Activated CD8-positive, alpha-beta memory T cell treated with anti-CD3 and anti-CD28 coated beads, Interleukin-2, amount 50 U/mL, for 48 hours (primary cell): ENCODE measurements at places on chromosomes 3 and 15.

DNA sequence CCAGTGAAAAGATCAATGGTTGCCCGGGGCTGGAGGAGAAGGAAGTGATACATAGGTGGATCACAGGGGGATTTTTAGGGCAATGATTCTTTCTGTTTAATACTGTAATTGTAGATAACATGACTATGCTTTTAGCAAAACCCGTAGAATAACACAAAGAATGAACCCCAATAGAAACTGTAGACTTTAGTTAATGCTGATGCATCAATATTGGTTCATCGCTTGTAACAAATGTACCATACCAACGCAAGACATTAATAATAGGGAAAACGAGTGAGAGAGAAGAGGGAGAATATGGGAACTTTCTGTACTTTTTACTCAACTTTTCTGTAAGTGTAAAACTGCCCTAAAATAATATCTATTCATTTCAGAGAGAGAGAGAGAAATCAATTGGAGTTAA lies 383.3 kb upstream of the ATP11B start:
- DNase-seq, result no peak

DNA sequence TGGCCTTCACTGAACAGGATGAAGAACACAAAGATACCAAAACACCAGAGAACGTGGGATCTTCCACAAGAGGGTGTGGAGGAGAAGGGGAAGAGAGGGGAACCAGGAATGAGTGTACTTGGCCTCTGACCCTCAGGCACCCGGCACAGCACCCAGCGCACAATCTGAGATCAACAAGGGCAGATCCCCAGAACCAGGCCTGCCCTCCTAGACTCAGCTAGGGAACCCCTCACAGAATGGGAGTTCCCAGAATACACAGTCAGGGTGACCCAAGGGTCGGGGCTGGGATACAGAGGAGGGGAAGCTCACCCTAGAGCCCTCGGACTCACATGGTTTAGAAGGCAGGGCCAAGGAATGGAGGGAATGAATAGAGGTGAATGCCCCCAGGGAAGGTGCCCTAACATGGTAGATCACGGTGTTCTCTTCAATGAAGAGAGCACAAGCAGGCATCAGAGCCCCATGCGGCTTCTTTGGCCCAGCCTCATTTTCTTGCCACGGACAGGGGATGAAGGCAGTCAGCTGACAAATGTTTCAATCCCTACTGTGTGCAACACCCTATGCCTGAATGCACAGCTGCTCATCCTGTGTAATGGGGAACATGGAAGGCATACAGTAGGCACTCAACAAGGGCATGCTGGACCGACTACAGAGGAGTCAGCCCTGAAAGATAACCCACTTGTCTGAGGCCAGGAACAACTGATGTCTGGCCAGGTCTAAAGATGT lies 13.1 kb downstream of the BMF start:
- DNase-seq, result no peak

- no peak for DNase-seq
Observed at GRCh38 chr3:72240531-72240930, 455.6 kb upstream of the PROK2 start.

DNA sequence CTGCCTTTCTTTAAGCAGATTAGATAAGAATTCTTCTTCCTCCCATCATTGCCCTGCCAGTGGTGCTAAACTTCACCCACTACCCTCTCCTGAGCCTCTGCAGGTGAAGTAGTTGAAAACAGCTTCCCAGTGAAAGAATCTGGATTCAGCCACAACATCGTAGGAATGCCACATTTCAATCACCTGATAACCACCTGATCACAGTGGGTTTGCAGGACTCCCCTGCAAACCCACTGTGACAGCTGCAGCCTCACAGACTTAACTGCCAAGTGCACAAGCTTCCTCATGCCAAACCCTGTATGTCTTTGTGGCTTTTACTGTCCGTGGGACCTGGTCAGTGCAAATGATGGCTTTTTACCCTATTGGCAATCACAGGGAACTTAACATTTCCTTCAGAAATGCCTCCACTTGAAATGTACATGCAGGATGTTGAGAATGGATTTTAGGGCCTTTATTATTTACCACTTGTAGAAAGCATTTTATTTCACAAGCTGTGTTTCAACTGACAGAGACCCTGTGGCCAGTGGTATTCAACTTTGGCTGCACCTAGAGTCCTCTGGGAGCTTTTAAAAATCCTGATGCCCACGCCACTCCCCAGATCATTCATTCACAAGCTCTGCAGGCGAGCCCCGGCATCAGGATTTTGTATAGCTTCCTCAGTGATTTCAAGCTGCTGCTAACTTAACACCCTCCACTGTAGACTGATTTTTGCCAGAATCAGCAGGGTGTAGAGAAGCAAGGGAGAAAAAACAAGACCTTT lies 49.1 kb downstream of the OXNAD1 start:
- no peak for DNase-seq

GRCh38 chr3:160112996-160113395 lies 112.2 kb upstream of the C3orf80 start:
- DNase-seq, result no peak

GRCh38 chr15:78035321-78035751 lies 42.2 kb downstream of the TBC1D2B start:
- no peak for DNase-seq

DNA sequence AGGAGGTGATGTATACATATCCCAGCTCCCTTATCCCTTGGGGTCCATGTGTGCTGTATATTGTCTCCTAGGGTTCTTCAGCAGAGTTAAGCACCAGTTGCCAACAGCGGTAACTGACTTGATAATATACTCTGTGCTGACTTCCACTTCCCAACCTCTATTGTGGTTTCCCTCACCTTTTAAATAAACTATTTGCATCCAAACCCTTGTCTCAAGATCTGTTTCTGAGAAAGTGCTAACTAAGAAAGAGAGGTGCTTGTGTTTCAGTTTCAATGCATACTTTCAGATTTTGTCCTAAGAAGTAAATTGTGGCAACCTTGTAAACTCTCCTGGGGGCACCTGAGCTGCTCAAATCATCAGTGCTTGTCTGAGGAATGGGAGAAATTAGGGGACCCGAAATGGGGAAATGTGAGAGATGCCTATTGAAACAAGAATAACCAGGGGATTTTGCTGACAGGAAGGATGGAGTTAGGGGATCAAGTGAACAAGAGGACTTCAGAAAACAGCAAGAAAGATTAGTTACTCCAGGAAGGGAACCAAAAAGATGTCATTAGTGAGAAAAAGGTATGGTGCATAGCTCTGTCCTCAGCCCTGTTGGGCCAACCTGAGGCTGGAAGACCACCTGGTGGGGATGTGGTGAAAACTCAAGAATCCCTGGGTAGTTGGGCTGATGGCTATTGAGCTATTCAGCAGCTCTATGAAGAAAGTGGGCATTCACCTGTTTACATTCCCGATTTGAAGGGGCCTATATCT lies 50.9 kb upstream of the MRPL3 start:
- DNase-seq, result no peak

DNA sequence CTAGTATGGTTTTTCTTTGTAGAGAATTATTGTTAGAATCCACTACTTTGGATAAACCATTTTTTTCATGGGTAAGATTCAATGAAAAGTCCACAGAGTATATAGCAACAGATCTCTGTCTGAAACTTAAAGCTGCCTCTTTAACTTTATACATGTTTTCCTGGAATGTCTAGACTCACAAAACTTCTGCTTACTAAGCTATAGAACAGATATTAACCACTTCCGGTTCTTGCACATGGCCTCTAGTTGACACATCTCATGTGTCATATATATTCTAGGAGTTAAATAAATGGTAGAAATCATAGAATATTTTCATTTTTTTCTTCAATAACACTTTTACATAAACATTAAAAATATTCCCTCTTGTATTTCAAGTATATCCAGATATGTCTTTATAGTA lies 1693.9 kb downstream of the SI start:
- DNase-seq, result no peak

- no peak for DNase-seq
Observed at GRCh38 chr3:89275001-89275400, 167.6 kb downstream of the EPHA3 start.

DNA sequence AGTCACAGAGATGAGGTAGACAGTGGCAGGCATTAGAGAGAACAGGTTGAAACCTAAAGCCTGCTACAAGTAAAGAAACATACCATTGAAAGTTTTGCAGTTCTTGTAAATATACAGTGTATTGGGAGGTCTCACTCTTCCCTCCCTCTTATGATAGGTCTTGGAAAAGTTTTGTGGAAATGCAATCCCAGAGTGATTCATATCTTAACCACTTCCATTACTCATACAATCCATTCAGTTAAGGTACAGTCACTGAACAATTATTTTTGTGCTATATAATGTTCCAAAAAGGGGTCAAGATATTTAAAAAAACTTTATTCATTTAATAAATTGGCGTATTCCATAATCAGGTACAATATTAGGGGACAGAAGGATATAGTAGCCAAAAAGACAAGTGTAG lies 737.7 kb upstream of the ALCAM start:
- no peak for DNase-seq

- DNase-seq, result no peak
Observed at GRCh38 chr15:85485956-85486567, 105.7 kb downstream of the AKAP13 start.
